ENCODE measurements at places on chromosomes 11 and 22.

DNA sequence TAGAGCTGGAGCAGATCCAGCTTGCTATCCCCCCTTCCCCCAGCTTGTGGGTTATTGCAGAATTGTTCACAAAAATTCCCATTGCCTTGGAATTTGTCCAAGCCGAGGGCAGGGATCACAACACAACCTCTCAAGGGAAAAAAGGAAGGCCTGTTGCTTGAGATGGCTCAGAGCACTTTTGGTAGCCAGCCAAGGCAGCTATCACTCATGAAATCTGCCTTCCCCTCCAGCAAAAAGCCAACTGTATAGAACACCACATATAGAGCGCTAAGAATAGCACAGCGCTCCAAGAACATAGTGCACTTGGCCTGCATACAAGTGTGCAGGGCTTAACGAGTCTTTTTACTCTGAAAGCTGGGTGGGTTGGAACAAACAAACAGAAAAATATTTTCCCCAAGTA is 46.2 kb downstream of the FAM83F start:
- no peak for DNase-seq

- DNase-seq: no peak
These were observed 16.6 kb downstream of the CRELD2 start for GRCh38 chr22:49934891-49935557.

DNA sequence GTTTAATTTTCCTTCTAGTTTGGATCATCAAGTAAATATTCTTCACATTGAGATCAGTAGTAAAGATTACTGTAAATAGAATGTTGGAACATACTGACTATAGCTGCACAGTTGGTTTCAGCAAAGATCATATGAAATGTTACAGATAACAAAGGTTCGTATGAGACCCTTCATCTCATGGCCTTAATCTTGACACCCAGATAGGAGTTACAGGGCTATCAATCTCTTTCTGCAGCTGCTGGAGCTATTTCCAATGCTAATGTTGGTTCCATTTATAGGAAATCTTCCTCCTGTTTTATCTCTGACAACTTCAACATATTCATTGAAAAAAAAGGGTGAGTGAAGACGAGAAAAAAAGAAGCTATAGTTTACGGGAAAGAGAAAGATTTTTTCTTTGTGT is 495.6 kb downstream of the JRKL start:
- DNase-seq: no peak

DNA sequence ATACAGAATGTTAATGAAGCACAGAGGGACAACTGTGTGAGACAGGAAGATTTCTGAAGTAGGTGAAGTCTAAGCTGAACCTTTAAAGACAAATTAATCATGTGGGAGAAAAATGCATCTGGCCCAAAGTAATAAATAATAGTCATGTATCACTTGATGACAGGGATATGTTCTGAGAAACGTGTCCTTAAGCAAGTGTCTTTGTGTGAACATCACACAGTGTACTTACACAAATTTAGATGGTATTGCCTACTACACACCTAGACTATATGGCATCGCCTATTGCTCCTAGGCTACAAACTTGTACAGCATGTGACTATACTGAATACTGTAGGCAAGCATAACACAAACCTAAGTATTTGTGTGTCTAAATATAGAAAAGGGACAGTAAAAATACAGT is 112.6 kb downstream of the APOL5 start:
- no peak for DNase-seq

DNA sequence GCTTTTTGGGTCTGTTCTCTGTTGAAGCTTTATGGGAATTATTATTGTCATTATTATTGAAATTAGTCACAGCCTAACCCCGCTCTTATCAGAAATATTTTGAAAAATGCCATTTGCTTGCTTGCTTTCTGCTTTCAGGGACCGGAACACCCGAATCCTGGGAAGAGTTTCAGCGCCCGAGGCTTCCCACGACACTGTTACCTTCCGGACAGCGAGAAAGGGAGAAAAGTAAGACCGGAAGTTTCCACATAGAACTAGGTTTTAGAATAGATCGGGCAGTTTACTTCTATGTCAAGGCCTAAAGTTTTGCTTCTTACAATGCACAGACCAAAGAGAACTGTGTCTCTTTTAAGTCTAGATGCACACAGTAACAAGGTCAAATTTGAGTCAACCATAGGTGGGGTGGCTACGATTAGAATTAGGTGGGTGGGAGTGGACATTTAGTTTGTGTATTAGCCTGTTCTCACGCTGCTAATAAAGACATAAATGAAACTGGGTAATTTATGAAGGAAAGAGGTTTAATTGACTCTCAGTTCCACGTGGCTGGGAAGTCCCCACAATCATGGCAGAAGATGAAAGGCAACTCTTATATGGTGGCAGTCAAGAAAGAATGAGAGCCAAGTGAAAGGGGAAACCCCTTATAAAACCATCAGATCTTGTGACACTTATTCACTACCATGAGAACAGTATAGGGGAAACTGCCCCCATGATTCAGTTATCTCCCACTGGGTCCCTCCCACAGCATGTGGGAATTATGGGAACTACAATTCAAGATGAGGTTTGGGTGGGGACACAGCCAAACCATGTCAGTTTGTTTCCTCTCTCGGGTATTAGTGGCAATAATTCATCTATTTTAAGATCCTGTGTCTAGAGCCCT is 12.9 kb downstream of the MPEG1 start:
- DNase-seq: no peak

GRCh38 chr11:5229356-5229755 is 2.5 kb upstream of the HBB start:
- DNase-seq: no peak

GRCh38 chr11:117945047-117945810 is 16.0 kb upstream of the TMPRSS13 start:
- no peak for DNase-seq

DNA sequence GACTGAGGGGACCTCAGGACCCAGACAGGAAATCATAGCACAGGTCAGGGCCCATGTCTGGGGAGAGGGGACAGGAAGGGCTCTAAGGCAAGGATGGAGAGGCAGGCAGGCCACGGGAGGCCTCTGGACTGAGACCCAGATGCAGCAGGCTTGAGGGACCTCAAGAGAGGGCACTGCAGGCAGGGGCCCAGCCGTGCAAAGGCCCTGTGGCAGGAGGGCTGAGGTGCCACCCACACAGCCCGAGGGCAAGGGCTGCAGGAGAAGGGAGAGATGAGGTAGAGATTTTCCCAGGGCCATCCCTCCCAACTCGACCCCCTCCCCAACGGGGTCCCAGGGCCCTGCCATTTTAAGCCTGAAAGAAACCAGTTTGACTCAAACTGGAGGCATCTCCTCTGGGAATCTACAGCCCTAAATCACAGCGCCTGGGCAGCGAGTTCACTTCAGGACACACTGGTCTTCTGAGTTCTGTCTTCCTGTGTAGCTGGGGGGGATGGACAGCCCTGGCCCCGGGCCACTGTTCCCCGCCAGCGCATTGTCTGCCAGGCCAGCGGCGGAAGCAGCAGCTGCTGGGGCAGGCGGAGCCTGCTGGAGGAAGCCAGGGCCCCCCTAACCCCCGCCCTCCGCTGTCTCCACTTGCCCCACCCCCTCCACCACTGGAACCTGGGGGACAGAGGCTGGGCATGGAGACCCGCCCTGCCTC is 20.3 kb upstream of the WNT7B start:
- peak; percentile 83 for DNase-seq

GRCh38 chr22:41092847-41093411 is 537 bp downstream of the EP300 start:
- DNase-seq: no peak

- no peak for DNase-seq
These were observed 177.2 kb downstream of the INSC start for GRCh38 chr11:15291885-15292284.

GRCh38 chr11:77188633-77189491 is 60.8 kb downstream of the MYO7A start:
- DNase-seq: no peak

DNA sequence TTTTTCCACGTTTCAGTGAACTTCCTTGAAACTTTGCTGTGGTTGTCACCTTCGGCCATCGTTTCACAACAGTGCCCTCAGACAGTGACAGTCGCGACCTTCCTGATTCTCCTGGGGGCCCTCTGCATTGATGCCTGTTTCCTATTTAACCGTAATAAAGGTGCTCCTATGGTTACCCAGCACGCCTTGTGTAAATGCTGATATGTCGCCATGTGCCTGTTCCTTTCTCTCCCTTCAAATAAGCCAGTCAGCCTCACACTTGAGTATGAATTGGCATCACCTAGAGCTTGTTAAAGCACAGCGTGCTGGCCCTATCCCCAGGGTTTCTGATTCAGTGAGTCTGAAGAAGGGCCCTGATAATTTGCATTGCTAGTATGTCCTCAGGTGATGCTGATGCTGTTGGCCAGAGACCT is 104.8 kb downstream of the MICAL2 start:
- no peak for DNase-seq

DNA sequence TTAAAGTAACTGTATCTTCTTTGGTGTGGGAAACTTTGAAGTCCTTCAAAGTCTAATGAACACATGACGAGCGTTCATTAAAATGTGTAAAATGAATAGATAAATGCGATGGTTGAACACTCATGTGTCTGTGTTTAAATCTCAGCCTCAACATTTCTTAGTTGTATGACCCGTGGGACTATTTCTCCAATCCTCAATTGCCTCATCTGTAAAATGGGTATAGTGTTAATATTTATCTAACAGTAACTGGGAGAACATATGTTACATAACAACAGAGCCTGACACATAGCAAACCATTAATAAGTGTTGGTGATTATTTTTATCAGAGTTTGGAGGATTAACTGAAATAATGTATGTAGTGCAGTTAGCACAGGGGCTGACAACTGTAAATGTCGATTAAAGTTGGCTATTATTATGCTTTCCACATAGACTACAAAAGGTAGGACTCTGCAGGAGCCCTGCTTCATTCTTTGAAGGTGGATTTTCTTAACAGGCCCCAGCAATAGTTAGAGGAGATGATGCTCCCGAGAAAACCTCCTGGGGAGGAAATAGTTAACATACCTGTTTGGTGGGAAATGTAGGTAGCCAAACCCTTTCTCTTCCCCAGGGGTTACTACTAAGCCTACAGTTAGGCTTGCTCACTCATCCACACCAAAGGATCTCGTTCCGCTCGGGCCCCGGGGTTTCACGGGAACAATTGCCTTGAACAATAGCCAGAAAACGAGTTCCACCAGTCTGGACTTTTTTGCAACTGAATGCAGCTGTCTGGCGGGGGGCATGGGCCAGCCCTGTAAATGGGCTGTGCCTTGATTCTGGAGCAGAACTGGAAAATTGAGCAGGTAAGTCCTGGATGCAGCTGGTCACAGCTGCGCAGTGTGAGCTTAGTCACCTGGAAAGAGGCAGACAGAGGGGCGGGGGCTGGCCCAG is 133.4 kb downstream of the DBX1 start:
- DNase-seq: no peak

GRCh38 chr22:42375982-42376381 is 56.2 kb downstream of the NFAM1 start:
- no peak for DNase-seq

GRCh38 chr22:40635940-40636379 is 559 bp downstream of the MRTFA start:
- DNase-seq: no peak

DNA sequence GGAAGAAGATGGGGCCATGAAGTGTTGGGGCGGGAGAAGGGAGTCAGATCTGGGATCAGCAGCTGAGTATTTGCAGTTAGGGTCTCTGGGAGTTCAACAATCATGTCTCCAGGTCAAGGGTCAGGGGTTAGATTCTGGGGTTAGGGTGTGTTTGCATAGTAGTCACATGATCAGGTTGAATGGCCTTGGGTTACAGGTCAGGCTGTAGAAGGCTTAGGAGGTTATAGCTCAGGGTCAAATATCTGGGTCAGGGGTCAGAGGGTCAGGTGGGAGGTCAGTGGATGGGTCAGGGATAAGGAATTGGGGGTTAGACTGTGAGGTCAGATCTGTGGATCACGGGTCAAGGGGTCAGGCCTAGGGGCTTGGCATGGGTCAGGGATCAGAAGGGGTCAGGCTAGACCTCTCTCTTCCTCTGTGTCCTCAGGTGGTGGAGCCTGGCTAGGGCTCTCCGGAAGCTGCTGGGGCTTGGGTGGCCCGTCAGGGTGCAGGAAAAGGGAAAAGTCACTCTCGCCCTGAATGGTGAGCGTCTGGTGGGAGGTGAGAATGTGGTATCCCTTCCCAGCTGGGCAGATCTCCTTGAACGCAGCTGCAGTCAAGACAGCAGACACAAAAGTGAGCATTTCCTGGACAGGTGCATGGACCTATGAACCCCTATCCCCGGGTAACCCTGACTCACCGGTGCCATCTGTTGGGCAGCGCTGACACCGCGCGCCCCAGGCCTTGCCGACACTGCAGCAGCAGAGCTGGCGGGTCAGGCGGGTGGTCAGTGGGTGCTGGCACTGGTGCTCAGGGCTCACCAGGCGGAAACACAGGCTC is 6.4 kb downstream of the LTBP3 start:
- no peak for DNase-seq

GRCh38 chr11:69234740-69235710 is 58.9 kb upstream of the MYEOV start:
- no peak for DNase-seq

GRCh38 chr22:42946546-42947198 is 68.3 kb downstream of the PACSIN2 start:
- DNase-seq: no peak

GRCh38 chr22:44648821-44649565 is 53.0 kb upstream of the PRR5 start:
- peak; percentile 88 for DNase-seq

DNA sequence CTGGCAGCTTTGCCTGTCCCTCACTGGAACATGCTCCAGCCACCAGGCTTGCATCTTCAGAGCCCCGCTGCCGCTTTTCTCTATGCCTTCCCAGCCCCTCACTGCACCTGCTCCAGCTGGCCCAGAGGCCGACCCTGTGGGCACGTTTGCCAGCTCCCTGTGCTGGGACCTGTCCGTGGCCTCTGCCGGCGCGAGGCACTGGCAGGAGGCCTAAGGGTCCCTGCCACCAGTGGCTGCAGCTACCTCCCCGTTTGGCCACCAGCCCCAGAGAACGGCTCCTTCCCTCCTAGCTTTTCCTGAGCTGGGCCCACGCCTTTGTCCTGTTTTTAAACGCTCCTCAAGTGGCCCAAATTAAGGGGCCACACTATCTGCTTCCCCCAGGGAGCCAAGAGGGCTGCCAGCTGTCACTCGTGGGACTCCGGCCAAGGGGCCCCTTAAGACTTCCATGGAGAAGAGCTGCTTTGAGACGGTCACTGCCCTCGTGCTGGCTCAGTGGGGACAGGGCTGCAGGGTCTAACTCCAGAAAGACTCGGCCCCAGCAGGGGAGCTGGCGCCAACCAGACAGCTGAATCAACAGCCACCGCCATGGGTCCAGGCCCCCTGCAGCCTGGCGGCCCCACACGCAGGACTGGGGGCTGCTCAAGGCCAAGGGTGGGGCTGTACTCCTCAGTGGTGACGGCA is 24.6 kb upstream of the WNT7B start:
- DNase-seq: no peak

DNA sequence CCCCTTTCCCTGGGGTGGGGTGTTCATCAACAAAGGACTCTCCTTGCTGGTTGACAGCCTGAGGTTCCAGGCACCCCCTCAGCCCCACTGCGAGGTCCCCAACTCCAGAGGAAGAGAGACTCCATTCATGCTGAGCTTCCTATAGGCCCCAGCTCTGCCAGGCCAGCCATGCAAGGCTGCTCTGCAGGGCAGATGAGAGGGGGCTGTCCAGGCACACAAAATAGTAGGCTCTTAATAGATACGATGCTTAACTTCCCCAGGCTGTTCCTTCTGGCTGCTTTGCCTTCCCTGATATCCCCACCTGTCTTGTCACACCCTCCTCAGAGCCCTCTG is 45.0 kb upstream of the CRYBB3 start:
- no peak for DNase-seq

GRCh38 chr11:102685754-102686153 is 19.8 kb downstream of the MMP27 start:
- DNase-seq: no peak

GRCh38 chr11:86147004-86147403 is 78.1 kb upstream of the PICALM start:
- no peak for DNase-seq

- DNase-seq: no peak
These were observed 16.0 kb downstream of the BCL9L start for GRCh38 chr11:118909619-118910308.
